Stimulated activated CD4-positive, alpha-beta T cell treated with anti-CD3 and anti-CD28 coated beads, Interleukin-15, amount 100 ng/mL, for 1 hour (primary cell): ENCODE measurements at places on chromosomes 4 and X.

DNA sequence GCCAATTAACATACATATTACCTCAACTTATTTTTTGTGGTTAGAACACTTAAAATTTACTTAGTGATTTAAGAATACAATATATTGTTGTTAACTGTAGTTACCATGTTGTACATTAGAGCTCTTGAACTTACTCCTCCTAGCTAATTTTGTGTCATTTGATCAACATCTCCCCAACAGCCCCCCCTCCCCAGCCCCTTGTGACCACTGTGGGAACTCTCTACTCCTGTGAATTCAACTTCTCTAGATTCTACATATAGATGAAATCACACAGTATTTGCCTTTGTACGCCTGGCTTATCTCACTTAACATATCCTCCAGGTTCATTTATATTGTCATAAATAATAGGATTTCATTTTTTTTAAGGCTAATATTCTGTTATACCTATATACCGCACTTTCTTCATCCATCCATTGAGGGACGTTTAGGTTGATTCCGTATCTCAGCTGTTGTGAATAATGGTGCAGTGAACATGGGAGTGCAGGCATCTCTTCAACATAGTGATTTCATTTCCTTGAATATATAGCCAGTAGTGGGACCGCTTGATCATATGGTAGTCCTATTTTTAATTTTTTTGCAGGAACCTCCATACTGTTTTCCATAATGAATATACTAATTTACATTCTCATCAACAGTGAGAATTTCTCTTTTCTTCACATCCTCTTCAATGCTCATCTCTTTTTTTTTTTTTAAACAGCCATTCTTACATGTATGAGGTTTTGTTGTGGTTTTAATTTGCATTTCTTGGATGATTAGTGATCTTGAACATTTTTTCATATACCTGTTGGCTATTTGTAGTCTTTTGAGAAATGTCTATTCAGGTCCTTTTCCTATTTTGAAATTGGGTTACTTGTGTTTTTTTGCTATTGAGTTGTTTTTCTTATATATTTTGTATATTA is 66.8 kb downstream of the RAPGEF2 start:
- DNase-seq: no peak

- no peak for DNase-seq
These were observed 155.1 kb downstream of the PPP3CA start for GRCh38 chr4:101192244-101192643.

- DNase-seq: peak; percentile 8
These were observed 566 bp downstream of the CORIN start for GRCh38 chr4:47837094-47837907.

GRCh38 chrX:115561605-115562479 is 868 bp downstream of the PLS3 start:
- DNase-seq: no peak

GRCh38 chrX:48083212-48083611 is 11.8 kb upstream of the ZNF630 start:
- peak; percentile 1 for DNase-seq

DNA sequence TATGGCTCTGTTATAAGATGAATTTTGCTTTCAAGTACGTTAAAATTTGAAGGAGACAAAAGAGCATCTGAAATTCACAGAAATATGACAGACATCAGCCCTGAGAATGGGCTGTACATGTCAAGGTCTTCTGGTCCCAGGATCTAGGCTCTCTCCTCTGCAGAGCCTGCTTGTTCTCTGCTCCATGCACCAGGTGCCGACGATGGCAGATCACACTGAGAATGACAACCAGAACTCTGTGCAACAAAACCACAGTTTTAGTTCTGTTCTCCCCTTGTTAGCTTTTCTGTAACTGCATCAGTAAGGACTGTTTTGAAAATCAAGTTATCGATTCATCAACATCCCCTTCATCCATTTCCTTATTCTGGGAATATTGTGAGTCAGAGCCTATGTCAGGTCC is 30.9 kb upstream of the LGI2 start:
- no peak for DNase-seq

DNA sequence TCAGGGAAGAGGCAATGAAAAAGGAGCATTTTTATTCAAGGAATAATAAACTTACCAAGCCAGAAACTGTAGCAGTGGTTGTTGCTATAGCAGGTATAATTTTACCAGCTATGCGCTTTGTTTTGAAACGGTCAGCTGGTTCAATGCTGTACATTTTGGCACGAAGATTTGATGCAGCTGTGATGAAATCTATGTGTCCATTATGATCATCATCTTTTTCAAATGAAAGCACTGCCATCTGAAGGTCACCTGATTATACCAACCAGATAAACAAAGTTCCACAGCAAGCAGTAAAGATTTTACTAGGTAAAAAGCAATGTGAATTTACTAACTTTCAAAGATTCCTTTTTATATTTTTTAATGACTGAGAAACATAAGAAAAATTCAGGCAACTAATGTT is 66.4 kb downstream of the STAP1 start:
- no peak for DNase-seq

GRCh38 chrX:134570899-134571298 is 87.4 kb downstream of the PLAC1 start:
- DNase-seq: no peak

- no peak for DNase-seq
These were observed 26.4 kb upstream of the FGFBP2 start for GRCh38 chr4:15989424-15989823.

GRCh38 chrX:110001740-110002299 is 1.1 kb upstream of the TMEM164 start:
- DNase-seq: no peak

DNA sequence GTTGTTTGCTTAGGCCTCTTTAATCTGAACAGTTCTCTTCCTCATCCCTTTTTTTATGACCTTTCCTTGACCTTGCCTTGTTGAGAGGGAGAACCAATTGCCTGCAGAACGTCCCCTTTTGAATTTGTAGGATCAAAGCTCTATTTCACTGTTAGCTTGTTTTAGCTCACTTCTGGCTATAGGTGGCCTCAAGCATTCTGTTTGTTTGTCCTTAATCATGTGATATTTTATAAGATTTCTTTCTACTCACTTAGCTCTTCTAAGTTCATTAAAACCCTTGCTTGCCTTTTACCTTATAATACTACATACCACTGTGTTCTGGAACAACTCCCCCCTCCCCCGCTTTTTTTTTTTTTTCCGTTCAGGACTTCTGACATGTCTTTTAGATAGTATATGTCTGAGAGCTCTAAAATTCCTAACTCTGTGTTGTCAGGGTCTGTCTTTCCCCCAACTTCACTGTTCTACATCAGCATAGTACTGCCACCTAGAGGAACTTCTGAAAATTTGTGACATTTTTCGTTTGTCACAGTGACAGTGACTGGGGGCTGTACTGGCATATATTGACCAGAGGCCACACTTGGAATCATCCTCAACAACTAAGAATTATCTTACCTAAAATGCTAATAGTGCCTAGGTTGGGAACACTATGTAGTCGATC is 128.5 kb downstream of the LARP7 start:
- DNase-seq: no peak

DNA sequence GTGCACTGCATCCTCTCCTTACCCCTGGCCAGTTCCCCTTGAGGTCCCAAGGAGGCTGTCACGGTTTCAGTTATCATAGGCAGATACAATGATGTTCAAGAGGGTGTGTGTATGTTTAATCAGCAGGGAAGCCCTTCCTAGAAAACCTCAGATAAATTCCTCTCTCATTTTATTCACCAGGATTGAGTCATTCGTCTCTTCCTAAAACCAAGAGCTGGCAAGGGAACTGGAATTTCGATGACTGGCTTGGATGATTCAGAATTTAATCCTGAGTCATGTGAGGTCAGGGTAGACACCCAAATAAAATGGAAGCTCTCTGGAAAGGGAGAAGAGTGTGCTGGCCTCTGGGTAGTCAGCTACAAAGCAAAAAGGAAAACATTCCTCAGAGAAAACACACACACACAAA is 106.2 kb upstream of the RAPGEF2 start:
- DNase-seq: no peak

DNA sequence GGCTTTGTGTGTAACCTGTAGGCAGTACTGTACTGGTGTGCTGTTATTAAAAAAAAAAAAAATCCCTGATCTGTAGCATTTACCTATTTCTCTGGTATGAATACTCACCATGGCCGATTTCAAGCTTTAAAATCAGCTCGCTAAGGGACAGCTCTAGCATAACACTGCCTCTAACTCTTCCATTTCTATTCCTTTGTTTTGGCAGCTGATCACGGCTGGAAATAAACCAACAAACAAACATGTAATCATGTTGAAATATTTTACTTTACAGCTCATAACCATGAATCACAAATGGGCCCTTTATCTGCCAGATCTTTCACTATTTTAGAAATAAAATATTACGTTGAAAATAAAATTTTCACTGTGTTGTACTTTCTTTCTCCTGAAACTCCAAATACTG is 60.5 kb upstream of the IL15 start:
- DNase-seq: no peak

DNA sequence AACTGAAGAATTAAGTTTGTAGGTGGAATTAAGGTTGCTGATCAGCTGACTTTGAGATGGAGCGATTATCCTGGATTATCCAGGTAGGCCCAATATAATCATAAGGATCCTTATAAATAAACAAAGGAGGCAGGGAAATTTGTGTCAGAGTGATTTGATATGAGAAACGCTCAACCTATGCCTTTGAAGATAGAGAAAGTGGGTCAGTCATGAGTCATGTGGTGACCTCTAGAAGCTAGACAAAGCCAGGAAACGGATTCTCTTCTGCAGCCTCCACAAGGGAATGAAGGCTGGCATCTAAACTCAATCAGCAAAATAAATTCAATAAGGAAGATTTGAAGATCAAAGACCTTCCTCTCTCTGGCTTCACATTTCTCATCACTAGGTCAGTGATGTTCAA is 41.5 kb upstream of the SMIM10 start:
- DNase-seq: no peak

GRCh38 chrX:19893727-19894126 is 6.3 kb upstream of the SH3KBP1 start:
- no peak for DNase-seq

- DNase-seq: peak; percentile 28
These were observed 106.7 kb downstream of the ARHGAP6 start for GRCh38 chrX:11558972-11559371.

GRCh38 chr4:156347412-156348075 is 393.9 kb upstream of the CTSO start:
- no peak for DNase-seq
